ENCODE measurements at places on chromosomes 12 and 14.

GRCh38 chr14:55518391-55518790, 61.6 kb upstream of the KTN1 start:
- no peak for DNase-seq

DNA sequence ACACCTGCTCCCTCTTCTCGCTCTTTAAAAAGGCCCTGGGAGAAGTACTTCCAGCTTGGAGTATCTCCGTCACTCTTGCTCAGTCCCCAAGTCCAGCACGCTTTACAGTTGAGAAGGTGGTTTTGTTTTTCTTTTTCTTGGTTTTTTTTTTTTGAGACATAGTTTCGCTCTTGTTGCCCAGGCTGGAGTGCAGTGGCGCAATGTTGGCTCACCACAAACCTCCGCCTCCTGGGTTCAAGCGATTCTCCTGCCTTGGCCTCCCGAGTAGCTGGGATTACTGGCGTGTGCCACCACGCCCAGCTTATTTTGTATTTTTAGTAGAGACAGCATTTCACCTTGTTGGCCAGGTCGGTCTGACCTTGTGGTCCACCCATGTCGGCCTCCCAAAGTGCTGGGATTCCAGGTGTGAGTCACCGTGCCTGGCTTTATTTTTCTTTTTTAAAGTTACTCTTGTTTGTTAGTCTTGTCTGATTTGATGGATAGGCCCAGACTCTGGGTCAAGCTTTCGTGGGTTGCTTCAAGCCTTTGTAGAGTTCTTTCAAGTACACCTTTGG, 1.9 kb downstream of the TDRD9 start:
- DNase-seq = no peak

DNA sequence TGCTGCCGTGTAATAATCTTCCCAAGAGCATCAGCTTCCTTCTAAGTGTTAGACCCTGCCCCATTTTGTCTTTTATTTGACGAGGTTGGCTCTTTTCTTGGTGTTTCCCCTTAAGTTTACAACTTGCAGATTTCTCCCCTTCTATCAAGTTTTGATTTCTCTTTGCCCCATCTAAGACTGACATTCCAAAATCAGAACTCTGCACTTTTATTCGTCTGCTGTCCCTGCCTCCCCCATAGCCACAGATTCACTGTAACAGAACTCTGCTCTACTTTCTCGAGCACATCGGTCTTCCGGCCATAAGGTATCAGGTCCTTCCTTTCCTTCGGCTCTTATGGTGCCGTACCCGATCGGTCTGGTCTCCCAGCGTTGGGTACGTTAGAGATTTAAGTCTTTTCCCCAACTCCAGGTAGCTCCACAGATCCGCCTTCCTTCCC, 563 bp downstream of the DCP1B start:
- no peak for DNase-seq

- DNase-seq = no peak
These were observed 7.7 kb downstream of the OXA1L start for GRCh38 chr14:22774011-22774706.

DNA sequence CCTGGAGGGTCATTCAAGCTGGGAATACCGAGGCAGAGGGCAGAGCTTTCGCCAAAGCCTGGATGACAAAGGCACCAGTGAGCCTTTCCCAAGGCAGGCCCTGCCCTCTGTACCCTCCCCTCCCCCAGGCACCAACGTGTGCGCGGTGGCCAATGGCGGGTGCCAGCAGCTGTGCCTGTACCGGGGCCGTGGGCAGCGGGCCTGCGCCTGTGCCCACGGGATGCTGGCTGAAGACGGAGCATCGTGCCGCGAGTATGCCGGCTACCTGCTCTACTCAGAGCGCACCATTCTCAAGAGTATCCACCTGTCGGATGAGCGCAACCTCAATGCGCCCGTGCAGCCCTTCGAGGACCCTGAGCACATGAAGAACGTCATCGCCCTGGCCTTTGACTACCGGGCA, 31.2 kb upstream of the NXPH4 start:
- DNase-seq = no peak

Measured in renal cortex interstitium (tissue), 15 donors.